ENCODE measurements at places on chromosomes 2 and 18. TPM values are rescaled to one million over a fixed set of nuclear protein-coding genes. Genes with fewer than 3 reads are reported as not detected.

DNA sequence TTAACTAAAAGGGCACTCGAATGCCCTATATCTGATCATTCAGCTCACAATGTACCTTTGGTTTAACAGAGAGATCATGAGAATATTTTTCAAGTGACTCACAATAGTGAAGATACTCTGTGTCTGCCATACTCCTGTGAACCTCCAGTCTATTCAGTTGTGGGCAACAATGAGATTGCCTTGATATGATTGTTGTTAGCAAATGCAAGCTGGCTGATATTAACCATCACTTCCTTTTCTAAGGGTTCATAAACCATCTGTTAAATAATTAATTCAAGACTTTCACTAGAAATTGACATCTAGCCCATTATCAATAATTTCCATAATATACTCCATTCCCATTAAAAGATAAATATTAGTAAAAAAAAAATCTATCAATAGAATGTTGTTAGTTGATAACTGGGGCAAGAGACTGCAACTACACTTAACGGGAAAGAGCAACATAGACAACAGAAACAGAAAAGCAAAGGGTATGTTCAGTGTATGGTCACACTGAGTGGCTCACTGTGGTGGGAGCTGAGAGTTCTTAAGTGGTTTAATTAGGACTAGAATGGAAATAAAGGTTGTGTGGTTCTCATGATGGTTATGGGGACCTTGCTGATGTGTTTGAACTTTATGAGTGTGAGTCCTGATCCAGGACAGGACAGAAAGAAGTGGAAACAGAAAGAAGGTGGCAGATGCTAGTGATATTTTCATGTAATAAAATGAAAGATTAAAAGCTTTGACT lies 11.9 kb downstream of the IL18RAP start:
- DNase-seq: no peak

- no peak for DNase-seq
Observed at GRCh38 chr2:18501156-18501555, 59.3 kb downstream of the RDH14 start.

- no peak for DNase-seq
Observed at GRCh38 chr2:147521936-147522335, 322.9 kb upstream of the ACVR2A start.

GRCh38 chr18:69755856-69756496 lies 191.7 kb downstream of the CD226 start:
- no peak for DNase-seq

GRCh38 chr2:230885463-230886130 lies 20.9 kb downstream of the ITM2C start:
- peak; percentile 90 for DNase-seq

Gene HOXD9
- 10.6 TPM for total RNA-seq

Gene ADI1
- total RNA-seq: 48.4 TPM

Gene ILKAP
- 71.4 TPM for total RNA-seq

DNA sequence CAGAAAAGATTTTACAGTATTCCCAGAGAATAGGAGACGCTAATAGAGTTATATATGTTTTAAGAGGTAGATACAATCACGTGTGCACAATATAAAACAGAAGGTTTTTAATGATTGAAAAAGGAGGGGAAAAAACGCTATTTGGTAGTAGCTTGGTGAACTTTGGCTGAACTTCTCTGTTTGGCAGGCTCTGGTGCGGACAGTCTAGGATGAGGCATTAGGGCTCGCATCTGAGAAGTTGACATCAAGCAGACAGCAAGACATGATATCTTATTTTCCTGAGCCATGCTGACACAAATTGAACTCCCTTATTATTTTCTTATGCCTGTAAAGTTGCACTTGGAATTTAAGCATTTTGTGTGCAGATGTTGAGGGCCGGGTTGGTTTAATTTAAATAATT lies 176.6 kb downstream of the EN1 start:
- DNase-seq: no peak

Gene PDE1A
- total RNA-seq: 10.9 TPM

- DNase-seq: peak; percentile 44
Observed at GRCh38 chr2:158487419-158487818, 30.7 kb downstream of the PKP4 start.

DNA sequence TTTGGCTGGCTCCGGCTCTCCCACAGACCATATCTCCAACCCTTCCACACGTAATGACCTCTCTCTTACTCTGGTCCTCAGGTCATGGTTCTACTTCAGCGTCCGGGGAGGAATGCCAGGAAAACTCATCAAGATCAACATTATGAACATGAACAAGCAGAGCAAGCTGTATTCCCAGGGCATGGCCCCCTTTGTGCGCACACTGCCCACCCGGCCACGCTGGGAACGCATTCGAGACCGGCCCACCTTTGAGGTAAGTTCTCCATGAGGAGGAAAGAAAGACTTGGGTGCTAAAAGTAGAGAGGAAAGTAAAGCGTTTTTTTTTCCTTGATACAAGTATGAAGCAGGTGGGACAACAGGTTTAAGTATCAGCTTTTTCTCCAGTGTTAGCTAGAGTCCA lies 1.9 kb downstream of the AGBL5 start:
- DNase-seq: no peak
